ENCODE measurements at places on chromosomes 2 and 18.

DNA sequence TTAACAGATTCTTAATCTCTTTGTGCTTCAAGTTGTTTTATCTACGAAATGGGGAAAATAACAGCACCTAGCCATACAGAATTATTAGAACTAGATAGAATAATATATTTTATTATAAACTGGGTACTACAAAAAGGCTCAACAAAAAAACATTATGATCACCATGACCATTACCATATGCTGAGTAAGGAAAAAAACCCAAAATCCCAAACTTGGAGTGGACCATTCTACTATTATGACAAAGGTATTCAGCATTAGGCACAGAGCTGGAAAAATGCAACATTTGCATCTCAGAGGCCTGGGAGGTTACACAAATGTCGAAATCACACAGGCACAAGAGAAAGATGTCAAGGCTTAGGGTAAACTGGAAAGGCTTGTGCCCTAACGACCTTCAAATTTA is 162.8 kb downstream of the SRBD1 start:
- no peak for DNase-seq

DNA sequence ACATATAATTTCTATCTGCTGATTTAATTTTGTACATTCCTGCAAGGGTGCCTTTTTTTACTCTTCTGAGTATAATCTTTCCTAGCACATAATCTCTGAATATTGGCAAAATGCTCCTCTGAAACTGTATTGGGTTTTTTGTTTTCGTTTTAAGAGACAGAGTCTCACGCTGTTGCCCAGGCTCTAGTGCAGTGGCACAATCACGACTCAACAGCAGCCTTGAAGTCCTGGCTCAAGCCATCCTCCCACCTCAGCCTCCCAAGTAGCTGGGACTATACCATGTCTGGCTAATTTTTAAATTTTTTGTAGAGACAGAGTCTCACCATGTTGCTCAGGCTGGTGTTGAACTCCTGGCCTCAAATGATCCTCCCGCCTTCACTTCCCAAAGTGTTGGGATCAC is 104.9 kb downstream of the SPTBN1 start:
- no peak for DNase-seq

DNA sequence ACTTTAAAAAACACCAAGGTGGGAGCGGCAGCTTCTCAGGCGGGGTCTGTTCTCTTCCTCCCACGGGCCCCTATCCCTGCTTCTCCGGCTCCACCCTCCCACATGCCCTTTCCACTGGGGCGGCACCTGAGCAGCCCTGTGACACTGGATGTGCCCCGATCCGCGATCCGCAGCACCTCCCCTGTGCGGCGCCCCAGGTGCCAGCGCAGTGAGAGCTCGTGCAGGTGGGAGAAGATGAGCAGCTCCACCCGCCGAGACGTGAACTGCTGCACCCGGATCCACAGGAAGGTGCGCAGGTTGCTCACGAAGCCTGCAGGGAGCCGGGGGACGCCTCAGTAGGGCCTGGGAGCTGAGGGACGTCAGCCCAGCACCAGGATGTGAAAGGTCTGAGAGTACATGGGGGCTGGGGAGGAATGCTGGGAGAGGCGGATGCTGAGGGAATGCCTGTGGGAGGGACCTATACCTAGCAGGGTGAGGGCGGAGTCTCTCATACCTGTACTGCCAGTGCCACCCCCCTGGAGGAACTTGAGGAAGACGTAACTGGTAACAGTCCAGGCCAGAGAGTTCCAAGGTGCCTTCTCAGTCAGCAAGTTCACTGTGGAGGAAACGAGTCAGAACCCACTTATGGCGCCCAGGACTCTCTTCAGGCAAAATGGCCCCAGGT is 2.8 kb downstream of the ABCB6 start:
- DNase-seq, result peak; percentile 3

GRCh38 chr2:235666213-235666781 is 172.5 kb downstream of the AGAP1 start:
- DNase-seq, result no peak

GRCh38 chr2:3457524-3458395 is 61.6 kb downstream of the ADI1 start:
- DNase-seq, result no peak

- DNase-seq, result no peak
These were observed 410.5 kb upstream of the MEIS1 start for GRCh38 chr2:66024391-66024790.

DNA sequence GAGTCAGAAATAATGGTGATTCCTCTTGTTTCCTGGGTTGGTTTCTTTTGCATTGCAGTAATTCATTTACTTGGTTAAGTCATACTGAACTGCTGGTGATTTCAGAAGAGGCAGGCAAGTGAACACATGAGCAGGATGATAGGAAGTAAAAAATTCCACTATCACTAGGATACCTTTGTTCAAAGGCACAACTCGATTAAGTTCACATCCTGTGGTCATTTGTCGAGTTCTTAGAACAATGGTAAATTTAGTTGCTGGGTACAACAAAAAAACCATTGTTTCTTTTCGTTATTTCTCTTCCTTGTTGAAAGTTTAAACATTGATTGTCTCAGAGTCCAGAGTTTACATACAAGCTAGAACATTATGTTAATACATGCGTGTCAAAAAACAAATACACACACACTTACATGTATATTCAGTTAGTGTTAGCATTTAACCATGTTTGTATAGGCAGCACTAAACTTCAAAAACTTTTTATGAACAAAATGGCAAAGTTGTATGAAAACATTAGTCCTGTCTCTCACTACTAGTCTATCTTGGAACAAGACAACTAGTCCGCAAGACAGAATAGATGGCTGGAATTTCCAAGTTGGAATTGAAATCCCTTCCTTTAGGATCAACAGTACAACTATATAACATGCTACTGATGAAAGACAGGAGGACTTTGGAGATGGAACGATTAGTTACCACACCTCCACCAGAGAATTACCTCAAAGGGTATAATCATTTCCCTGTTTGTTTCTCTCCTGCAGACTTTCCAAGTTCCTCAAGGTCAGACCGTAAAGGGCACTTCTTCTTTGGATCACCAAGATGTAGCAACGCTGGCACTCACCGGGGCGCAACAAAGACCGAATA is 26.2 kb downstream of the STK39 start:
- DNase-seq, result no peak

GRCh38 chr18:58584200-58585127 is 44.4 kb downstream of the ALPK2 start:
- DNase-seq, result no peak

DNA sequence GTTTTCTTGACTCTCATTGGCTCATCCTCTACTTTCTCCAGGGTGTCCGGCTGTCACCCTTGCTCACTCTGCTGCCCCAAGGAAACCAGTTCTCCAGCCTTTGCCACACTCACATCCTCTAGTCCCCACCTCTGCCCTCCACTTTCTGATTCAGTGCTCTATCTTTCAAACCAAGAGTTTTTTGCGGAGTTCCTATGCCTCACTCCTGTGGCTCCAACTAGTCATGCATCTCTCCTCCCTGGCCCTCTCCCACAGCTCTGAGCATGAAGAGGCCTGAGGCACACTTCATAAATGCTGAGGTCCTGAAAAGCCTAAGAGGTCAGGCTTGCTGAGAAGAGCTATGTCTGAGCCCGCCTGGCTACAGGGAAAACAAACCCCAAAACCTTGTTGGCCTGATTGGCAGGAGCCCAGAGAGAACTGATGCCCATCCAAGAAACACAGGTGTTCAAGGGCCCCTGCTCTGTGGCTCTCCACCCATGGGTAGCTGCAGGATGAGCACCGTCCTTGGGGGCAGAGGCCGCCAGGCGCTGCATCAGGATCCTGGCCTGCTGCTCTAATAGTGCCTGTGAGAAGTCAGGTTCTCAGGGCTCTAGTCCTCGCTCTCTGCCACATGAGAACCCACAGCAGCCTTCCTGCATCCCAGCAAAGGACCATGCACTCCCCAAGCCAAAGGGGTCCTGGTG is 42.1 kb downstream of the HS1BP3 start:
- no peak for DNase-seq

- DNase-seq, result no peak
These were observed 42.7 kb downstream of the CIB4 start for GRCh38 chr2:26598336-26598995.

DNA sequence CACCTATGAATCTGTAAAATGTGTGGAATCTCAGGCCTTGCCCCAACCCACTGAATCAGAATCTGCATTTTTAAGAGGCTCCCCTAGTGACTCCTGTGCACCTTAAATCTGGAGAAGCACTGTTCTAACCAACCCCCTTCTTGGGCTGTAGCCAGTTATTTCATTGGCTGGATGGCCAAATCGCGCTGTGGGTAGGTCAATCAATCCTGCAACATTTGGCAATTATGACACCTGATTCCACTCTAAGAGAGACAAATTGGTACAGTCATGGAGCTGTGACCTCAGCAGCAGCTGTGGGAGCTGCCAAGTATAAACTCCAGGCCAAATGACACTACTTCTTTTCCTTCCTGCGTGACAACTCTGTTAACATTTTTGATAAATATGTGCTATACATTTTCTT is 208.7 kb downstream of the CLIP4 start:
- DNase-seq, result no peak

- no peak for DNase-seq
These were observed 27.0 kb upstream of the TWIST2 start for GRCh38 chr2:238820916-238821315.

GRCh38 chr2:6679471-6679870 is 186.2 kb downstream of the CMPK2 start:
- no peak for DNase-seq

DNA sequence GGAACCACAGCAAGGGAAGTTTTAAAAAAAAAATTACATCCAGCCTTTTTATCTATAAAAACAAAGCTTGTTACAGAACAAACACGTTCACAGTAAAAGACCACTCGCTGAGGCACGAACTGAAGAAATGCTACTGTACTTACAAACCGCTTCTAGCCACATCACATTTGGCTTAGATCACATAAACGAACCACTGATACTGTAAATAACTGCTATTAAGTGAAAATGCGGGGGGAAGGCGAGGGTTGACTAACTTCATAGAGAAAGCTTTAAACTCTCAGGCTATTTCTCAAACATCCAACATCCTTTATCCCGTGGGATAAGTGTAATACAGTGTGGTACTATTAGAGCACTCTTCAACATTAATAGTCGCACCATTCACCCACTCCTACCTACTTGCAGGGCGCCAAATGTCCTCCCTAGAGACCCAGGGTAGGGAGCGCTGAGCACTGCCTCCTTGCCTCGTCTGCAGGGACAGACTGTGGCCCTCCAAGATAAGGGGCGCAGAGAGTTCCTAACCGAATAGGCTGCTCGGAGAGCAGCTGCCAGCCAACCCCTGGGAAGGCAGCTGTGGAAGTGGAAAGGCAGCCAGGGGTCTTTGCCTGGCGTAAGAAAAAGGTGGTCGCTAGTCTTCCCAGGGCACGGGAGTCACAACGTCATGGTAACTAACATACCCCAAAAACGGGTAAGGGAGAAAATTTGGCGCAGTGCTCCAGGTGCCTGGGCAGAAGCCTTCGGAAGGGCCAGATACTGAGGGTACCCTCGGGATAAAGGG is 854 bp downstream of the GPR155 start:
- no peak for DNase-seq

DNA sequence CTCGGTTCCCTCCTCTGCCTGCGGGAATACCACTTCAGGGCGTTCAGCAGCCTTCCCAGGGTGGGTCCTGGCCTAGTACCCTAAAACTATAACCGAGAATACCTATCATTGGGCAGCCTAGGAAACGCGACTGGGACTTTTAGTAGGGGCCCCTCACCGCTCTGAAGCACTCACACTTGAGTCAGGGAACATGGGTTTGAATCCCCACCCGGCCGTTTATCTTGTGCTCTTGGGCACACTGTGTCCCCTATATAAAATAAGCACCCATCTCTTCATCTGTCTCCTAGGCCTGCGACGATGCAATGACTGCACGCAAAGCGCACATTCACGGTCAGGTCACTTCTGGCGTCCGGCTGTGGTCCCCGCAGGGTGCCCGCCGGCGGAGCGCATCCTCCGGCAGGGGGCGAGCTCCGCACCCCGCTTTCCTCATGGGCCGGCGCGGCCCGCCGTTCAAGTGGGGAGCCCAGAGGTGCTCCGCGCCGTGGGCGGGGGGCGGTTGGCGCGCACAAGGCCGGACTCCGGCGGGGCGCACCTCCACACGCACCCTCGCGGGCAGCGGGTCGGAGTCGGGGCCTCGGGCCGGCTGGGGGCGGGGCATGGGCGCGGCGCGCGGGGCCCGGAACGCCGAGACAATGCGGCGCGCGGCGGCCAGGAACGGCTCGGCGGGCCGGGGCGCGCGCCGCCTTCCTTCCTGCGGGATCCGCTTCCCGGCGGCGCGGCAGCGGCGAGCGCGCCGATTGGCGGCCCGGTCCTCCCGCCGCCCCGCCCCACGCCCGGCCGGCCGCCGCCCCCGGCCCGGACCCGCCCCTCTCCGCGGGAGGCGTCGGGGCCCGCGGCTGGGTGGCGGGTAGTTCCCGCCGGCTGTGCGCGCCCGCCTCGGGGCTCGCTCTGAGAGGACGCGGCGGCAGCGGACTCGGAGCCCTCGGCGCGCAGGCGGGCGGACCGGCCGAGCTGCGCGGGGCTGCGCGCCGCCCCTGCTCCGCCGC is at the start of gene ASAP2:
TSS of gene ASAP2 (plus strand) at position 850 of the 986 bp plus-strand sequence. CDS start 293 bp downstream, outside the sequence.
- DNase-seq, result peak; percentile 56

- no peak for DNase-seq
These were observed 670.0 kb upstream of the CDH2 start for GRCh38 chr18:28846958-28847357.

DNA sequence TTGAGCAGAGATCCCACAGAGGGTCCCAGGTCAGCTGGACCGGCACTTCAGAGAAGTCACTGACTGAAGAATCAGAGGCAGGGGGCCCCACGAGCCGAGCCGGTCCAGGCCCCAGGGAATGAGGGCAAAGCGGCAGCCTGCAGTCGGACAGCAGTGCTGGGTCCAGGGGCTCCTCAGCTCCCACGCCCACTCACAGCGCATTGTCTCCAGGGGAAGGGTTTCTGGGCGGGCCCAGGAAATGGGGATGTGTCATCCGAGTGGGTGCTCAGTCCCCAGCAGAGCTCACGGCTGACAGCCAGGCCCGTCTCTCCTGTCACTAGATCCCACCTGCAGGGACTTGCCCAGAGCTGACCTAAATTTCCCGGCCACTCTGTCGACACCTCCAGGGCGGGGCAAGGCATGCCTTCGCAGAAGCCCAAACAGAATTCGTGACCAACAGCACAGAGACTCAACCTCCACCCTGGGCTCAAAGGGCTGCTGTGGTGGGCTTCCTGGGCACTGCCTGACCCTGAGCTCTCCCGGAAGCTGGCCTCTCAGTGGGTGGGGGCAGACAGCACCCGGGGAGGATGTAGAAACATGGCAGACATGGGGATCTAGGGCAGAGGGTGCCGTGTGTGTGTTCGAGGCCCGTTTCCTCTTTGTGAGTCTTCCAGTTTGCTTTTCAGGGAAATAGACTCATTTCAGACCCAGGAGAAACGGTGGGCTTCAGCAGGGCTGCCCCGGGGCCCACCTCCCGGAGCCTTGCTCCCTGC is 42.1 kb upstream of the TAF1B start:
- DNase-seq, result no peak

All from caudate nucleus (tissue), 63 donors.